ENCODE measurements at places on chromosomes 12 and 14.

DNA sequence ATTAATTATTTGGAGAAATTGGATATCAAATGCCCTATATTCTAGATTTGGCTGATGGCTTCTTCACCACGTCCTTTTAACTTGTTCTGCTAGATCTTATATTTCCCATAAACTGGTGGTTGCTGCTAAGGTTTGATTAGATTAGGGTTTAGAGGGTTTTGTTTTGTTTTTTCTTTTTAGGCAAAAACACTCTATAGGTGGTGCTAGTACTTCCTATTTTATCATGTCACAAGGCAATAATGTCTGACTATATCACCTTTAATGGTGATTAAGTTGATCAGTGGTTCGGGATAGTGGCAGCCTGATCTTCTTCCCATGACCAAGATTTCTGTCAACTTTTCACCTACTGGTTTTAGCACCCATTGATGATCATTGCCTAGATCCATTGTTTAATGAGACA is 455.1 kb downstream of the RAD51B start:
- DNase-seq: no peak

- no peak for DNase-seq
Observed at GRCh38 chr12:67701121-67701520, 52.6 kb downstream of the DYRK2 start.

DNA sequence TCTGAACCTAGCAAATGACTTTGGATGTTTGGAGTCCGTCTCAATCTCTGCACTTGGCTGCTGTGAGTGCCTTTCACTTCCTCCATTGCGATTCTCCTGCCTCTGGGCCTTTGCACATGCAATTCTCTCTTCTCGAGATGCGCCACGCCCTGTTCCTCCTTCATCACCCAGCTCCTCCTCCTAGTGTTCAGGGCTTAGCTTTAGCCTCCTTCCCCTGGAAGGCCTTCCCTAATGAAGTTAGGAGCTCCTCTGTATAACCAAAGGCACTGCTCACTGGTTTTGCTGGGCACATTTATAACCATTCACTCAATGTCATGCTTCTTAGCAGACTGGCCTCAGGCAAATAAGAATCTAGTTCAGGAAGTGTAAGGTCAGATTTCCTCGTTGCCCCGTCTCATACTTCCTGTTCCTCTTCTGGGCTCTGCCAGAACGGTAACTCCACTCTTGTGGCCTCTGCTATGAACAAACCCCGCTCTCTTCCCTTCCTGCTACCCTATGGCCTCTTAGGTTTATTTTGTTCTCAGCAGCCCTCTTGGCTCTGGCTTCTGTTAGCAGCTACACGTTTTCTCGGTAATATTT is 171.4 kb downstream of the CRADD start:
- no peak for DNase-seq

GRCh38 chr12:57012600-57013465 is 3.5 kb downstream of the TAC3 start:
- DNase-seq: no peak

DNA sequence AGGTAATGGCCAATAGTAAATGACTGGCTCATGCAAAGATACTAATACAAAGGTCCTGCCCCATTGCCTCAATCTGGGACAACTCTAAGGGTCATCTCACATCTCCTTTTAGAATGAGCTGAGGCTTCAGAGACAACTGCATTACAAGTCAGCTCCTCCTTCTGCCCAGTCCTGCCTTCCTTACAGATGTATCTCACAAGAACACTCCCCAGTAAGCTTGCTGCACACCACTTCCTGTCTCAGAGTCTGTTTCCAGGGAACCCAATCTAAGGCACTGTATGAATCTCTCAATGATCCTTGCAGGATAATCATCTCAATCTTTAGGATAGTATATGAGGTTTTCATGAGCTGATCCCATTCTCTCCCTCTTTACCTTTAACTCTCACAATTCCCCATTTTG is 57.8 kb upstream of the ZDHHC17 start:
- no peak for DNase-seq
